ENCODE measurements at places on chromosomes 6 and 20. TPM values are rescaled to one million over a fixed set of nuclear protein-coding genes. Genes with fewer than 3 reads are reported as not detected.

The ANKRD66 gene
- polyA plus RNA-seq = 0.39 TPM

The SPATS1 gene
- not detected for polyA plus RNA-seq

DNA sequence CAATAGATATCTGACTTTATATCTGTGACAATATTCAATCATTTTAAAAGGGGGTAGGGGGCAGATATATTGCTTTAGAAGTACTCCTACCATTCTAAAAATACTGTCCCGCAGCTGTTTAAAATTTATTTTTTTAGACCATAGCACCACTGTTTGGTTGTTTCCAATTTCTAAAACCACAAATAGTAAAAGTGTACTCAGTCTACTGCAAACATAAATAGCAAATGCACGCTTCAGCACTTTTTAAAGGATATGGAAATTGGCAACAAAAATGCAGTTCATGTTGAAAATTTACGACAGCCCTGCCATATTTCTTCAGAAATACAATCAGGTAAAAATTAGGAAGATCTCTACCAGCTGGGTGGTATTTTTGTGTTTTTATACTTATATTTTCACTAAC, 132.0 kb upstream of the RUNX2 start:
- no peak for DNase-seq

DNA sequence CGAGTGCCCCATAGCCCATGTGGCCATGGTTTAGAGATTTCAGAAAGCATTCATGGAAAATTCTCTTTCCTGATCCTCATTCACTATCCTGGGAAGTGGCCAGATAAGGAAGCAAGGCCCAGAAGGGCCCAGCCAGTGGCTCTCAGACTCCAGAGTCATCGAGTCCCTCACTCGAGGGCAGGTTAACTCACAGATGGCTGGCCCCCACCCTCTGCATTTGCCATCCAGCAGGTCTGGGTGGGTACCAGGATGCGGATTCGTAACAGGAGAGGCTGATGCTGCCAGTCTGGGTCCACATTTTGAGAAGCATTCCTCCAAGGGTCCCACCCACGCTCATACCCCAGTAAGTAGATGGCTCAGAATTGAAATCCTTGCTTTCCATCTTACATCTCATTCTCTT, 3.8 kb upstream of the SSTR4 start:
- DNase-seq = no peak

DNA sequence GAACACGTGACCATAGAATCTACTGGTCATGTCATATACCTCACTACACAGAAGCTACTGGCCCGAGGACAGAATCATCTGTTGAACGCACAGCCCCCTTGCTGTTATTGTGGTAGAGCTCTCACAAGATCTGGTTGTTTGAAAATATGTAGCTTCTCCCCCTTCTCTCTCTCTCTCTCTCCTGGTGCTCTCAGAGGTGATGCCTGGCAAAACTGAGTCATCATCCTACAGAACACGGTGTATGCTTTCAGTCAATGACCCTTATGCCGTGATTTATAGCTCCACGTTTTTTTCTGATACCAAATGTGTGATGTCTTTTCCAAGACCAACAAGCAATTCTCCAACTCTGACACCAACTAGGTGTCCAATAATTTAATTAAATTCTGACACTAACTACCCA, 13.0 kb upstream of the RBM24 start:
- no peak for DNase-seq

DNA sequence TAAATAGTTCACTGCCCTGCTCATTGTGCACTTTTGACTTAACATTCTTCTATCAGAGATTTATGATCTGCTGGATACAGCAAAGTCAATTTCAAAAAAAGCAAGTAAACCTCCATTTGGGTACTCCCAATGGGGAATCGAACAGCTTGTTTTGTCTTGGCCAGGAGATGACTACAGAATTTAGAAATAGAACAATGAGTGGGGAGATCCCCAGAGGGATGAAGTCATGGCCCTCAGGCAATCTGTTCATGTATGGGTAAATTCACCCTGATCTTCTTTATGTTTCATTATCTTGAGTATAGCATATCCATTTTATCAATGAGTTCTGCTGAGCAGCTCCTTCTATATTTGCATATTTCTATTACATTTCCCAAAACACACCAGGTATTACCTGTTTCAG, 1681.9 kb downstream of the HACE1 start:
- no peak for DNase-seq

DNA sequence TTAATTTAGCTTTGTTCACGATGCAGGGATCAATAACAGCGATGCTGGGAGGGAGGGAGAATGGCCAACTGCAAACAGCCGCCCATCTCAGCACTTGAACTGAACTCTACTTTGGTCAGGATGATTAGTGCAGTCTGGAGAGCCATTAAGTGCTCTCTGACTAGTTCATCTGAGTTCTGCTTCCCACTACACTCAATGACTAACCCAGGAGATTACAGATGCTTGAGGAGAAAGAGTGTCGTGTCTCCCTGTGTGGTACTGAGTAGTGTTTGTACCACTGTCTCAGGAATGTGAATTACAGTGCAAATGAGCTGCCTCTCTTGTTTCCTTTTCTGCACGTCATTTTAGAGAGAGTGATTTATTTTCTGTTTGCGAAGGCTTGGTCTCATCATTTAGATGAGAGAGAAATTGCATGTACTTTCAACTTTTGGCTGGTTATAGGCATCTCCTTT, 23.5 kb downstream of the CARMIL1 start:
- no peak for DNase-seq
